ENCODE measurements at places on chromosomes 2 and 18. TPM values are rescaled to one million over a fixed set of nuclear protein-coding genes. Genes with fewer than 3 reads are reported as not detected.

Gene NOSTRIN
- total RNA-seq = not detected

Gene UGT1A7
- total RNA-seq = not detected

Gene CHRNG
- not detected for total RNA-seq

Gene ZNF521
- not detected for total RNA-seq

Gene BMP10
- not detected for total RNA-seq

Gene CNDP1
- not detected for total RNA-seq

Gene CAPN10
- 28.5 TPM for total RNA-seq

DNA sequence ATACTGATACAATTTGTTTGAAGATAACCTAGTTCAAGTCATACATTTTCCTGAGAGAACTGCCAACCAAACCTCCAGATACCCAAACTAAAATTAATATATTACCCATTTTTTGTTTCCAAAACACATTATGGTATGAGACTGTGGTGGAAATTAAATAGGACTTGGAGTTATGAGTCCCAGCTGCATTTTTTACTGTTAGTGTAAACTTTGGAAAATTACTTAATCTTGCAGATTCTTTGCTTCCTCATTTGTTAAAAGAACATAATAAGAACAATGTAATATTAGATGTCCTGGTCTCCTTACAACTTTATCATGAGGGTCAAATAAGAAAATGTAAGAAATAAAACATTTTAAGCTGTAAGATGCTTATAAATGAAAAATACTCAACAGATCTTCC is 98.2 kb upstream of the TRIB2 start:
- DNase-seq = no peak

DNA sequence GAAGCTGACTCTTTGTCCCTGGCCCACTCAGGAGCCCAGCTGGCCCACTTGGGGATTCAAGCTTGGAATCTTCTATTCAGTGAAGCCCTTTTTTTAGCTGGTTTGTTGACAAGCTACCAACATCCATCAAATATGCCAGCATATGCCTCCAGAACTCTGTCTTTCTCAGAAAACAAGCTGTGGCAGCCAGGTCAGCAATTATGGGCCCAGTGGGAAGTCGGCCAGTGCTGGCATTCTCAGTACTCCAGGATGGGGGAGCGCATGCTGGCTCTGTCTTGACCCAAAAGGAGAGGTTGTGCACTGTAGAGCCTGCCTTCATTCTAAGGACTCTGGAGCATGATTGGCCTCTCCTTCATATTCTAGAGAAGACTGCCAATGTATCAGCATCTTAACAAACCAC is 401.5 kb downstream of the CNTNAP5 start:
- DNase-seq = no peak

- DNase-seq = no peak
Measured at GRCh38 chr2:122081751-122082150, 326.3 kb downstream of the TSN start.

DNA sequence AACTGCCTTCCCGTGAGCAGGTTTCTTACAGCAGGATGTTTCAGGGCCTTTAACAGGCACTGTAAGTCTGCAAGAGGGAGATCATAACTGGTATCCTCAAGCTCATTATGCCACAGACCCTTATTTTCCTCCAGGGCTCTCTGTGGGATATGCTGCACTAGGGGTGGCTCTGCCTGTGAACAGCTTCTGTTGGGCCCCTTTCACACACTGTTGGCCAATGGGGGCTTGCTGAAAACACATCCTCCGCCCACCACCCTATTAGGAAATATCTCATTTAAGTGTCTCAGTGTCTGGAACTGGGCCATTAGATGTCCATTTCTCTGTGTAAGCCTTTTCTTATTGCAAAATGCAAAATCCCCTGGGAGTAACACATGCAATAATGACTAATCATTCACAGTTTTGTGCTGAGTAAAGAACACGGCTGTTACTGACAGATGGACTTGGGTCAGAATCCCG is 414.3 kb upstream of the HS6ST1 start:
- no peak for DNase-seq

GRCh38 chr2:127420039-127420864 is 2.0 kb downstream of the PROC start:
- DNase-seq = no peak

- no peak for DNase-seq
Measured at GRCh38 chr2:232698556-232699091, 1.5 kb downstream of the GIGYF2 start.

GRCh38 chr2:167550448-167550847 is 662.2 kb downstream of the XIRP2 start:
- no peak for DNase-seq

All from activated naive CD4-positive, alpha-beta T cell treated with anti-CD3 and anti-CD28 coated beads for 36 hours (primary cell).